Coronary artery (tissue), 2 donors: ENCODE measurements at places on chromosomes 3 and 15.

DNA sequence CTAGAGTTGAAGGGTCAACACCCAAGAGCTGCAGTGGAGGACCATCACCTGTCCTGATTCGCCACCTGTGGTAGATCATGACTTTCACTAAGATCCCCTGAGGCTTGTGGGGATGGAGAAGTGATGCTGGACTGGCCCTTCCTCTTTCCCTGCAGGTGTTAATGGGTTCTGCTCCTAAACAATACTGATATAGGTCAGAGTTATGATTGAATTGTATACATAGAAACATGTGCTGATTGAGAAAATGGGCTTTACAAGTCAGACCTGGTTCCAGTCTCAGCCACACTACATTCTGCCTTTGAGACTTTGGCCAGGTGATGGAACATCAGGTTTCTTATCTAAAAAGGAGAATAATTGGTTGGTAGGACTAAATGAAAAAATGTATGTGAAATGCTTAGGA lies 418.9 kb upstream of the TPRG1 start:
- no peak for DNase-seq

DNA sequence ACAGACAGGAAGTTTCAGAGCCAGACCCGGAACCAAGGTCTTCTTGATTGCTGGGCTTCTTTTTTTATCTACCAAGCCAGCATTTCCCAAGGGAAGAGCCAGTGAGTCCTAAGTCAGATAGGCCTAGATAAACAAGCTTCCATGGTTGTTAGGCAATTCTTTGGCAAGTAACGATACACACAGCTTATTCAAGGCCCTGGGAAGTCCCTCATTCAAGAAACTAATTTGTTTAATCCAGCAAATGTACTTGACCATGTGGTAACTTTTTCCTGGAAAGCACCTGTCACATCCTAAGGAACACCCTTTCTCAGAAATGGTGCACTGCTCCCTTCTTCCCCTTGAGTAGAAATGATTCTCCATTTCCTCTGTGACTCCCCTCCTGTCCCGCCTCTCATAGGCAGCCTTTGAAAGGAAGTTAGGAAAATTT lies 209.9 kb downstream of the ITPR1 start:
- DNase-seq = no peak

DNA sequence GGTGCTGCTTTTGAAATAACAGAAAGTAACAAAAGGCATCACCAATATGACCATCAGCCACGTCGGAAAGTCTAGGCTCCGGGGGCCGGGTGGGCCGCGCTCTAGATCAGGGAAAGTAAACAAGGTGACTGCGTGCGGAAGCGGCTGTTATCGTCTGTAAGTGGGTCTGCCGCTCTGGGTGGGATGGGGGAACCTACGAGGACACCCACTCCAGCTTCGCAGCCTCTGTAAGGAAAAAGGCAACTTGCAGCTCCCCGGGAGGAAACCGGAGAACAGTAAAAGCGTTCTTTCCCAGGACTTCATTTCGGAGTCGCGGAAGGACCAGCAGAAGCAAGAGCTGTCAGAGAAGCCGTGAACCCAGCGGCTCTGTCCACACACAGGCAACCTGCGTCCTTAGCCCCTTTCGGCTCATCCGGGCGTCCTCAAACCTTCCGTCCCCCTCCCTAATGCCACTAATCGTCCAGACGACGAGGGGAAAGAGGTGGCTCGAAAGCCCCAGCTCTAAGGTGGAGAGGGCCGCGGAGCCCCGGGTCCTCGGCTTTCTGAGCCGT lies 461 bp downstream of the XRN1 start:
- peak; percentile 75 for DNase-seq

DNA sequence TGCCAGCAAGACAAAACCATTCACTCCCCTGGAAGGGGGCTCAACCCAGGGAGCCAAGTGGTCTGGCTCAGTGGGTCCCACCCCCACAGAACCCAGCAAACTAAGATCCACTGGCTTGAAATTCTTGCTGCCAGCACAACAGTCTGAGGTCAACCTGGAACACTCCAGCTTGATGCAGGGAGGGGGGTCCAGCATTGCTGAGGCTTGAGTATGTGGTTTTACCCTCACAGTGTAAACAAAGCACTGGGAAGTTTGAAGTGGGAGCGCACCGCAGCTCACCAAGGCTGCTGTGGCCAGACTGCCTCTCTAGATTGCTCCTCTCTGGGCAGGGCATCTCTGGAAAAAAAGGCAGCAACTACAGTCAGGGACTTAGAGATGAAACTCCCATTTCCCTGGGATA lies 81.7 kb downstream of the MSL2 start:
- DNase-seq = no peak

DNA sequence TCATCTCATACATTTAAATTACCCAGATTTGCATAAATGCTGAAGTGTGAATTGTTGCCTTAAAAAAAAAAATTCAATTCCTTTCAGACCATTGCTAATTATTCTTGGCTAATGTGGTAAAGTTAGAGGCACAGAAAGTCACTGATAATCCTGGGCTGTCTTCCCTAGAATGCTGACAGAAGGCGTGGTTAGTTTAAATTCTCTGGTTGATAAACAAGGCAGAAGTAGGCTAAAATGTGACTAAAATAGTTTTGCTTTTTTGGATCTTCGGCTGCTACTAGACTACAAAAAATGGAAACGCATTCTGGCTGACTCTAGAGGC lies 193.7 kb downstream of the OTOL1 start:
- no peak for DNase-seq

- no peak for DNase-seq
These were observed 7.2 kb upstream of the DYNC1LI1 start for GRCh38 chr3:32577581-32578556.

GRCh38 chr3:57805674-57806073 lies 49.6 kb downstream of the SLMAP start:
- DNase-seq = no peak

GRCh38 chr3:171200750-171201088 lies 174.2 kb upstream of the SLC2A2 start:
- no peak for DNase-seq

GRCh38 chr15:84944311-84944710 lies 37.3 kb upstream of the PDE8A start:
- no peak for DNase-seq

DNA sequence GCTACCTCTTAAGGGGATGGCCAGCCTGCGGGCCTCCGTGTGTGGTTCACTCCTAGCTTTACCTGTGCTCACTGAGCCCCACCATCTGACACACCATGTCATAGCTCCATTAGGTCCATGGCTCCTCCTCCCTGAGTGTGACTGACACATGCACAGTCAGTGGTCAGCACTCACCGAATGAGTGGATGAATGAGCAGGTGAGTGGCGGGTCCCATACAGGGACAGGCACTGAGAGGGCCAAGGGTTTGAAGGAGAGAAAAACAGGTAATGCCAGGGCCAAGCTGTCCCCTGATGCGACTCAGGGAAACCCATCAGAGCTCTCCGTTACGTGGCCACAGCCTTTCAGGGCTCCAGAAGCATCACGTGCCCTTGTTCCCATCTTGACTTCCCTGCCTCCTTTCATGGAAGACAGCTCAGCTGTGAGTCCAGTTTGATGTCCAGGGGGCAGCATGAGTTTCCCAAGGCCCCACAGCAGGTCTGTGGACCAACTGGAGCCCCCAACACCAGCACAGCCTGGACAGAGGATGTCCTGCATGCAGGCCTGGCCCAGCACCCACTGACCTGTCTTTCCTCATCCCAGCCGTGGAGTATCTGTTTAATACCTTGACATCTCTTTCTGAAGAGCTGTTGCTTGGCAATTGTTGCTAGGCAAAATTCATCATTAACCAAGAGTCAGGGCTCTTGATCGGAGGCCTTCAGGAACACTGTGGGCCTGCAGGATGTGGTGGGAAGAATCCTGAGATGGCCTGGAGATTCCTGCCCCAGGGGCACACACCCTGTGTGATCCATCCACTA lies 84.4 kb downstream of the PLXNA1 start:
- DNase-seq = no peak

DNA sequence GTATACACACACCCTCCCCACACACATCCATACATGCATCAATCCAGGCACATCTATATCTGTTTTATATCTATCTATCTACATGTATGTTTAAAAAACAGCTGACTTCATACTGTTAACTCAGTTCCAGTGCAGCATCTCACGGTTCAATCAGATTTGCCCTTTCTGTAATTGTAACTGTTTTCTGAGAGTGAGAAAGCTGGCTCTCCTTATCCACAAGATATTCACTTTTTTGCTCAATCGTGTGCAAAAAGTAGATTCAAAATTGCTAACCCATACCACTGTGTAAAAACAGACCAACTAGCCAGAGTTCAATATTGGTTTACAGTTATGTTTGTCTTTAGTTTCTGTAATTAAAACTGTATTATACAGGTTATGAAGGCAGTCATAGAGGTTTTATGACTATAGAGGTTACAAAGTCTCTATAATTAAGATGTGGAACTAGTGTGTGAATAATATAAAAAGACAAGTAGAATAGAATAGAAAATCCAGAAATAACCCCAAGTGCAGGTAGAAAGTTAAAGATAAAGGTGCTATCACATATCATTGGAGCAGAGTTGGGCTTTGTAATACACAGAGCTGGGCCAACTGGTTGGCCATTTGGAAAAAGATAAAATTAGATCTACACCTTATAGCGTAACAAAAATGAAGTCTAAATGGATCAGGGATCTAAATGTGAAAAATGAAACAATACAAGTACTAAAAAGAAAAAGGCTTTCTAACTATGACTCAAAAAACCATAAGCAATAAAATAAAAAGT lies 20.1 kb upstream of the MCF2L2 start:
- DNase-seq = no peak

DNA sequence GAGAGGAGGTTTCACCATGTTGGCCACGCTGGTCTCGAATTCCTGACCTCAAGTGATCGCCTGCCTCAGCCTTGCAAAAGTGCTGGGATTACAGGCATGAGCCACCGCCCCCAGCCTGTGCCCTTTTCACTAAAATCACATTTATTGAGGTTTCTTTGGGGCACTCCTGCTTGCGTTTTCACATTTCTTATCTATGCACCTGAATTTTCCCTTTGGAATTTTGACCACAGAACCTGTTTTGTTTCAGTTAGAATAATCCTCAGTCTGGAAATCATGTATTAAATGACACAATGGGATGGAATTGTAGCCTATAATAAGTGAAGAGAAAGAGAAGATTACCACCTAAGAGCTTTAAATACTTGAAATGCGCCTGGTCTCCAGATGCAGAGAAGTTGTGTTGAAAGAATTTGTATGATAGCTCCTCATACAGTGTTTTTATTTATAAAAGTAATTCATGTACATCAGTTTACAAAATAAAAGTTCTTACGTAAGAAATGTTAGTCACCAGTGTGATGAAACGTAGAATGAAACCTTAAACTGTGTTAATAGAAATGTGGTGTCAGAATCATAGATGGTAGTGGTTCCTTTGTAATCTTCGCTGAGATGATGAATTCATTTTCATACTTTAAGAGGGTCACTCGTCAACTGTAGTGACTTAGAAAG lies 107.0 kb downstream of the TCF12 start:
- no peak for DNase-seq

DNA sequence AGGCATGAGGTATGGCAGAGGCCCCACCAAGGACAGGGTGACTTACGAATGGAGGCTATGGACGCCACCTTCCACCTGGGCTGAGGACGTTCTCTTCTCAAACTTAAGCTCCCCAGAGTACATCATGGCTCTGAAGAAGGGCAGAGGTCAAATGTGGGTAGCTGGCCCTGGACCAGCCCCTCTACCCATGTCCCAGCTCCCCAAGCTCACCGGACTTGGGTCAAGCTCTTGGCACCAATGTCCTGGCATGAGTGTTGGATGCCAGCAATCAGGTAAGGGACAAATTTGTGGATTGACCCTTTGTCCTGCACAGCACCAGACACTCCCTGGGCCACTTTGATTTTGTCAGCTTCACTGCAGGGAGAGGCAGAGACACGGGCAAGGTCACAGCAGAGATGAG lies 2.5 kb downstream of the NDUFAF3 start:
- no peak for DNase-seq

GRCh38 chr3:177776661-177777101 lies 579.4 kb upstream of the TBL1XR1 start:
- no peak for DNase-seq

DNA sequence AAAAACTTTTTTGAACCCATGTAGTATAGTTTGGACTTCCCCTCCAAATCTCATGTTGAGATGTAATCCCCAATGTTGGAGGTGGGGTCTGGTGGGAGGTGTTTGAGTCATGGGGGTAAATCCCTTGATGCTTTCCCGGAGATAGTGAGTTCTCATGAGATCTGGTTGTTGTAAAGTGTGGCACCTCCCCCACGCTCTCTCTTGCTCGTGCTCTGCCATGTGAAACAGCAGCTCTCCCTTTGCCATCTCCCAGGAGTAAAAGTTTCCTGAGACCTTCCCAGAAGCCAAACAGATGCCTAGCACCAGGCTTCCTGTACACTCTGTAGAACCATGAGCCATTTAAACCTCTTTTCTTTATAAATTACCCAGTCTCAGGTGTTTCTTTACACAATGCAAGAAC lies 16.0 kb upstream of the RNU6-1 start:
- no peak for DNase-seq

GRCh38 chr3:184183679-184184078 lies 2.3 kb upstream of the ABCF3 start:
- DNase-seq = no peak

GRCh38 chr3:14425581-14426304 lies 23.3 kb downstream of the SLC6A6 start:
- no peak for DNase-seq

- no peak for DNase-seq
These were observed 203.0 kb downstream of the MYRIP start for GRCh38 chr3:40012381-40012780.

DNA sequence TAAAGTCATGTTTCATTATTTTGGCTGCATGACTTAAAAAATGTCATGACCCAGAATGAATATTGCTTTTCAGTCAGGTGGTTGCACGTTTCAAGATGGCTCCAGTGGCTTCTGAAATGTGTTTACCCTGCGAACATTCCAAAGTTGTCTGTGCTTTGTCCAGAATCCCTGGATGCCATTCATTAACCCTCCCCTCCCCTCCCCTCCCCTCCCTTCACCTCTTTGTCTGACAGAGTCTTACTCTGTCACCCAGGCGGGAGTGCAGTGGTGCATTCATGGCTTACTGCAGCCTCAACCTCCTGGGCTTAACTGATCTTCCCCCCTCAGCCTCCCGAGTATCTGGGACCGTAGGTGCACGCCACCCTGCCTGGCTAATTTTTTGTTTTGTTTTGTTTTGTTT lies 308.0 kb downstream of the PTPRG start:
- DNase-seq = no peak

DNA sequence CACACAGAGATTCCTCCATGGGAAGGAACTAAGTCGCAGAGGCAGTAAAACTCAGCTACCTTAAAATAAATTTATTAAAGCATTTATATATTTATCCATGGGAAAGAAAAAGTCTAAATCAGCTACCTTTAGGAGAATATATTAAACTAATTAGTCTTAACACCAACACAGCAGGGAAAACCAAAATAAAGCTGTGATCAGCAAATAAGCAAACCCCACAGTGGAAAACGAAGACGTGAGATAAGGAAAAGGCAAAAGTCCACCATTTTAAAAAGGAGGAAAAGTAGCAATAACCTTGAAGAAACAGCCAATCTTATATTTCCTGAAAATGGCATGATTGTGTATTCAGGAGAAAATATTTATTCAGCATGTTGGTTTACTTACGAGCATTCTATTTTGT lies 473.0 kb upstream of the ROBO2 start:
- no peak for DNase-seq

DNA sequence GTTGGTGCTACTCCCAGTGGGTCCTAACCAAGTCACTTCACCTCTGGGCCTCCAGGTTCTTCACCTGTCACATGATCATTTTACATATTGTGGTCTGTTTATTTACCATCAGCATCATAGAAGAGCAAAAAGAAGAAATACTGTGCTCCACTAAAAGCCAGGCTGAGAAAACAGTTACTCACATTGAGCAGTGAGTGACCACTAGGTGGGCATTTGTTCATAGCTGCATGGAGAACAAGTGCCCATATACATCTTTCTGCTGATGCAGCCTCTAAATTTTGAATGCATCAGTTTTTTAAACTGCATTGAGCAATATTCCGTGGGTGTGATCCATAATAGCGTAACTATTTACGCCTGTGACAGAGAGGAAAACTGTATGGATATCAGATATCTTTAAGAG lies 76.2 kb downstream of the DCUN1D1 start:
- DNase-seq = no peak
